ENCODE measurements at places on chromosomes 11 and 22.

DNA sequence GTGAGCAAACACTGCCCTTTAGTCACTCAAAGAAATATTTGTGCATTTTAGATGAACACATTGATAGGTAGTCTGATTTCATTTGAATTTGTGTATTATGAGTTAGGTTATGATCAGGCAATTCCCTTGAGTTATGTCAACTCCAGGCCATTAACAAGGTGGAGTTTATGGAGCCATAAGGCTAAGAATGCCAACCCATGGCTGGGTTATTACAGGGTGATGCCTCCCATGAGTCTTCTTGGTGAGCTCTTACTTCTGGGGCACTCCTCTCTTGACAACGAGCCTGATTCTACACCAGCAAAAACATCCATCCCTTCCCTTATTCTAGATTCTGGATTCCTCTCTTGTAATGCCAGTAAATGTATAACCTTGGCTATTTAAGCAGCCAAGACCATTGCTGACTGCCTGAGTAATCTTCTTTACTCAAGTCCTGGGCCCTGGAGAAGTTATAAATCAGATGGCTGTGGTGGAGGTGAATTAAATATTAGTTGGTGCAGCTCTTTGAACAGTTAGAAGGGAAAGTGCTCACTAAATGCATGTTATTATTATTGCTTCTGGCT, 645.7 kb upstream of the TENM4 start:
- H3K36me3 ChIP-seq, result no peaks in the 10 kb centered on the region
- no peaks in the 10 kb centered on the region for H3K4me1 ChIP-seq
- no peak for DNase-seq
- no peaks in the 10 kb centered on the region for H3K27me3 ChIP-seq
- H3K27ac ChIP-seq, result no peak overlapping the region

- no peak overlapping the region for H3K27ac ChIP-seq
- H3K4me3 ChIP-seq, result no peak overlapping the region
- DNase-seq, result no peak
These were observed 44.6 kb upstream of the WNT7B start for GRCh38 chr22:46021577-46021976.

DNA sequence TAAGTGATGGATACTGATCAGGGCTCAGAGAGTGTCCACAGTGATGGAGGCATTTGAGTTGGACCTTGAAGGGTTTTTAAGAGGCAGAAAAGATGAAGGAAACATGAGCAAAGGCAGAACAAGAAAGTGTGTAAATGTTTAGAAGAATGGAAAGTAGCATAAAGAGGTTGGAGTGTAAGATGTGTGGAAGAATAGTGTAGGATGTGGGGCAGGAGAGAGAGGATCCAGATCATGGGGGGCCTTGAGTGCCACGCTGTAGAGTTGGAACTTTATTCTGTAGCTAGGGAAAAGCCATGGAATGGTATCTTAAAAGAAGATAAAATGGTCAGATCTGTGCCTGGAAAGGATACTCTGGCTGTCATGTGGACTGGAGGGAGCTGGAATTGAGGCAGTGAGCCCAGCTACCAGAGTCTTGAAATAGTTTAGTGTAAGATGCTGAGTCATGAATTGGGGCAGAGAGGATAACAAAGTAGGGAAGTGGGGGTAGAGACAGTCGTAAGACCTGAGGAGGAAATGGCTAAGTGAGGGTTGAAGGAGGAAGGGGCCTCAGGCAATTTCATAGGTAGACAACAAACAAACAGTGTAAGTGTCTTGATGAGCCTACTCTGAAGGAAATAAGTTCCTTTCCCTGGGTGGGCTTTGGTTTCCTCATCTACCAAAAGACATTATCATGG, 6.7 kb downstream of the KCNE3 start:
- no peak for DNase-seq
- H3K4me1 ChIP-seq, result no peaks in the 10 kb centered on the region
- no peaks in the 10 kb centered on the region for H3K36me3 ChIP-seq
- H3K4me3 ChIP-seq, result no peak overlapping the region
- H3K27me3 ChIP-seq, result no peaks in the 10 kb centered on the region

- H3K36me3 ChIP-seq, result no peaks in the 10 kb centered on the region
- H3K4me1 ChIP-seq, result no peaks in the 10 kb centered on the region
- no peak for DNase-seq
- no peak overlapping the region for H3K4me3 ChIP-seq
- no peak overlapping the region for H3K27ac ChIP-seq
- H3K27me3 ChIP-seq, result no peaks in the 10 kb centered on the region
These were observed 8.6 kb downstream of the OMP start for GRCh38 chr11:77111277-77111676.

DNA sequence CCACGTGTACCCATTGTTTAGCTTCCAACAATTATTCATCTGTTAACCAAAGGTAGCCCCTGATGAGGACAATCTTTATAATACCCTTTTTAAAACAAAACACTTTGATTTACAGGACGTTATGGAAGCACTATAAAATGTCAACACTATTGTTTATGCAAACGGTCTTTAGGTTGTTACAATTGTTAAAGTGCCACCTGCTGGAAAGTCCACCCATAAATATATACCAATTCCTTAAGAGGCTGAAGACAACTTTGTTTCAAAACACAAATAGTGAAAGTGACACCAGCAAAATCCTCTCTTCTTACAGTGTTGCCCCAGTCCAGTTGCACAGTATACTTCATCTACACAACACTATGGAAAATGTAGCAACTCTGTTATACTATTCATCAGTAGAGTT, 68.9 kb upstream of the SLN start:
- no peaks in the 10 kb centered on the region for H3K4me1 ChIP-seq
- H3K36me3 ChIP-seq, result no peaks in the 10 kb centered on the region
- H3K27ac ChIP-seq, result no peak overlapping the region
